ENCODE measurements at places on chromosomes 2 and 18. TPM values are rescaled to one million over a fixed set of nuclear protein-coding genes. Genes with fewer than 3 reads are reported as not detected.
A peak's percentile ranks its signal among the peaks of the same experiment; 100 is the strongest.

DNA sequence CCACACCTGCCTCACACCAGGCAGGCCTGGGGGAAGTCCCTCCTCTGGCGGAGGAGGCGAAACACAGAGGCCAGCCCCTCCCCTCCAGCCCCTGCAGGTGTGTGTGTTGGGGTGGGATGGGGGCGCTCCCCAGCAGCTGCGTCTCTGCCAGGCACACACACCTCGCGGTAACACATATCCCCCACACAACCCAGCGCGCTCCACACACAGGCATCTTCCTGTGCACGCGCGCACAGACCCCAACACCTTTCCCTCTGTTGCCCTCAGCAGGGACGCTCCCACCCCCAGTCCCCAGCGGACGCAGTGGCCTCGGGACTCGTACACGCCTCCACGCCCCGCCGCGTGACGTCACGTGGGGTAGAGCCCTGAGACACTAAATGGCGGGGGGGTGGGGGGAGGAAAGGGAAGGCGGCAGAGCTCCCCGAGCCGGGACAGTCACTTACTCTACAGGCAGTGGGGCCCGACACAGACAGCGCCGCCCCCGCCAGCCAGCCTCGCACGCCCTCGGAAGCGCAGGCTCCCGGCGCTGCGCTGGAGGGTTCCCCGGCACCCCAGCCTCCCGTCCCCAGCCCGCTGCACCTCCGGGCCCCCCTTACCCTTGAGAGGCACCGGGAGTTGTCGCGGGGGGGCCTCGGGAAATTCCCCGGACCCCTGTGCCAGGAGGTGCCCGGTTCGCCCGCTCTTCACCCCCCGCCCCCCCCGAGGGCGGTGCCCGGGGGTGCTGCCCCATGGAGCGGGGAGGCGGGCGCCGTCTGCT lies at the start of gene WNT10A:
Gene WNT10A, plus strand, starts transcription at position 751 of the 757 bp plus-strand sequence. CDS start 144 bp downstream, outside the sequence.
- peak; percentile 51 for DNase-seq

- DNase-seq: no peak
Measured at GRCh38 chr2:70565039-70565731, 11.6 kb upstream of the TGFA start.

- no peak for DNase-seq
Measured at GRCh38 chr2:11187083-11187619, 31.9 kb downstream of the SLC66A3 start.

DNA sequence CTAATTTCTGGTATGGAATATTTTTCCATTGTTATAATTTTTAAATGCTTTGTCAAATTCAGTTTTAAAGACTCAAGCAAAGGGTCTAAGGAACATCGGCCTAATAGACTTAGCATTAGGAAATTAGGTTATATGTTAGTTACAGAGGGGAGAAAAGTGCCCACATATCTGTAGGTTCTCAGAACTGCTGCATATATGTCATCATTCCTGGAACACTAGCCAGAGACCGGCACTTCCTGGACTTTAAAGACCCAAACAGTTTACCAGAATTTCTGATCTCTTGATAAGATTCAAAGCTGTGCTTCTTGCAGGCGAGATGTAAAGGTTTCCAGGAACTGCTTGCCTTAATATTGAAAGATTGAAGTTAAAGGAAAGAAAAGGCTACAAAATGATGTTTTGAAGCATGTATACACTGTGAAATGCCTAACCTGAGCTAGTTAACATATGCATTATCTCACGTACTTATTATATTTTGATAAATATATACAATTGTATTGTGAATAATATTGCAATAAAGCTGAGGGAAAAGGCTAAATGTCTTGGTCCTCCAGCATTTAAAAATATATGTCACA lies 993.6 kb downstream of the LRP1B start:
- no peak for DNase-seq

DNA sequence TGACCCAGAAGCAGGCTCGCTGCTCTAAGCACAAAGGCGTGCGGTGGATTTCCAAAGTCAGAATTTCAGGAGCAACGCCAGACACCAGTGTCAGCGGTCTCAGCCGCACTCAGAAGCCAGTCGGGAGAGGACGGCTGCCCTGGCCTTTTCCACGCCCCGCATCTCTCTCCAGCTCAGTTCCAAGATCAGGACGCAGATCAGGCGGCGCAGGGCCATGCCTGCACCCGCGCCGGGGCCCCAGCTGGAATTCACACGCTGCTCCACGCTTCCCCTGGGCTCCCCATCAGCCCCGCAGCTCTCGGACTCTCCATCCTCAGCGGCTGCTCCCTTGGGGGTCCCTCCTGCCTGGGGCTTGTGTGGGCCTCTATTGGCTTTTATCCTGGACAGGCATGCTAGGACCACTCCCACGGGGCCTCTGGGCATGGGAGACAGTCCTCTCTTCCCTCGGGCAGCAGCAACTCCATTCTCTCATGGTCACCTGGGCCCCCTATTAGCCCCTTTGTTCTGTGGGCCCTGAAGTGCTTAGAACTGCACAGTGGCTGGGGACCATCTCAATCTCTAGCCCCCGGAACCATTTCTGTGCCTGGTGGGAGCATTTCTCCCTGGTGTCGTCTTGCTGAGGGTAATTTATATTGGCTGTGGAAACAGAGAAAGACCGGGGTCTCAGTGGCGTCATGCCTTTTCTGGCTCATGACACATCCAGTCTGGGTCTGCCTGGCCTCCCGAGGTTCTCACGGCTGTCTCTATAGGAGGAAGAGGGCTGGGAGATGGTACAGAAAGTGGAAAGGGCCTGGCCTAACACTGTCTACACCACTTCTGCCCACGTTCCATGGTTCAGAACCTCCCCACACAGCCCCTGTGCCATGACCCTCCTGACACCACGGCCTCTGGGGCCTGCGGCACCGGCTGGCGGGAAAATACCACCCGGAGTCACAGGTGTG lies 14.9 kb upstream of the TMEM18 start:
- no peak for DNase-seq

DNA sequence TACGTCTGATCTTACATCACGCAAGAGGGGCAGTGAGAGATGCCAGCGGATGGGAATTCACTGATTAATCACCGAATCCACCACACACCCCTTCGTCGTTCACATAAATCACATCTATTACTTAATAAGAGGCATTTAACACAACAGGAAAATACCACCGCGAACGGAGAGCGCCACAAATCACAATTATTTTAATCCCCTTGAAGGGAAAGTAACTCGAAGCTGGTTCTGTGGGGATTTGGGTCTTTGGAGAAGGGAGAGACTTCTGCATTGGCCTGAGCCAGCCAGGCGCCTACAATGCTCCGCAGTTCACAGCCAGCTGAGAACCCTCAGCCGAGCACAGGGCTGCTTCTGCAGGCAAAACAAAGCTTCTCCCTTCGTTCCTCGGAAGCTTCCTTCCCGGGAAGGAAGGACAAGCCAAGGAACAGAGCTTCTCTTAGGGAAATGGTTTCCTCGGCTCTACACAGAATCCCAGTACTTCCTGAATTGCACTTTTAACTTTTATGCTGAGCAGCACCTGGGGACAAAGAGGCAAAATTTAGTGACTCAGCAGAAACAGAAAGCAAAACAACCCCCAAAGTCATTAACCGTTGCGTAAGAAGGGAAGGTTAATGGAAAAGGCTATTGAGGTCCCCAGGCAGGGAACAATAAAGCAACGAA lies at the start of gene LRP1B:
Gene LRP1B, minus strand, starts transcription at position 7 of the 660 bp plus-strand sequence. CDS start 287 bp downstream, outside the sequence.
- DNase-seq: peak; percentile 33

DNA sequence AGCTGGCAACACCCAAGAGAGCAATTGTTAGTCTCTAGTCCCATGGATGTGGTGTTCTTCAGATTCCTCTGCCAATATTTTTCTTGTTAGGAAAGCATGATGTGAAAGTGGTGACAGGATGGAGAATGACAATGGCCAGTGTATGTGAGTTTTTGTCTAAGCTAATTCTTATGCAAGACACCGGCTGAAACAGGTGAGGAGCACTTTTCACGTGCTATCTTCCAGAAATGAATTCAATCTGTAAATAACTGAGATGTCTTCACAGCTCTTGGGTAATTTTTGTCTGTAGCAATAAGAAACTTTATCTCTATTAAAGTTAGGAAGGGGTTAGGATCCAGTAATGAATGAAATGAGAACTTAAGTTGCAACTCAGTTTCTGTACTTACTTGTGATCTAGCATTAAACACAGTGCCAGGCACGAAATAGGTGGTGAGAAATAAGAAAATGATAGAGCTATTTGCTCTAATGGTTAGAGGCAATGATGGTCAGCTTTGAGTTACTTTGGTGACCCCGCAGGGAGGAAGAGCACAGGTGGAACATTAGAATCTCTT lies 676 bp upstream of the AGPS start:
- DNase-seq: no peak

DNA sequence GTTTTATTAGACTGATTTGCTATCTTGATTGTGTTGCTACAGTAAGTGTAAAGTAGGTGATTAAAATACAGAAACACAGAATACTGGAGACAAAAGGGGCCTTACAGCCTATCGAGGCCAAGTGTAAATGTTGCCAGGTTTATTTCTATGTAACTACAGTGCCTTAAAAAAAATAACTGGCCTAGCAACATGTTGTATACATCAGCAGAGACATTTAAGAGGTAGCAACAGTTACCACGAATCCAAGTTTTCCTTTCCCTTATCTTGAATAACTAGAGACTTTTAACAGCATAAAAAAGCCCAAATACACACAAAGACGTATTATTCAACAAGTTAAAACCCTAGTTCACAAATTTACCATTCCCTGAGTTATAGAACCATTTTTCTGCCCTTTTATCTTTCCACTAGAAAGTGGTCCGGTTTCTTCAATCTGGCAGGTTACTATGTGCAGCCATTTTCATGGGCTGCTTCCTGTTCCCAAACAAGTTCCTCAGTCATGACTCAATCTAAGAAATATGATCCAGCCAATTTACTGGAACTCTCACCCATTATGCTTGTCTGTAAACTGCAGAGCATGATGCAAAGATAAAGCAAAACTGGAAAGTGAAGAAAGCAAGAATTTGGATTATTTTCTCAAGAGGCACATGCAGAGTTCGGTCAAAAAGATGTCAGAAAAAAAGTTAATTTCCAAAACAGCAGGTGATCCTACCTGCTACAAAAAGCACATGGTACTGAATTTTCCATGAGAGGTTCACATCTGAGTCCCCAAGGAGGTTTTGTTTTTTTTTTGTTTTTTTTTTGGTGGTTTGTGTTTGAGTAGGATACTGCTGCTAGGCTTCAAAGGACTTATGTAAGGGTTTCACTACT lies 22.2 kb downstream of the NFE2L2 start:
- no peak for DNase-seq

DNA sequence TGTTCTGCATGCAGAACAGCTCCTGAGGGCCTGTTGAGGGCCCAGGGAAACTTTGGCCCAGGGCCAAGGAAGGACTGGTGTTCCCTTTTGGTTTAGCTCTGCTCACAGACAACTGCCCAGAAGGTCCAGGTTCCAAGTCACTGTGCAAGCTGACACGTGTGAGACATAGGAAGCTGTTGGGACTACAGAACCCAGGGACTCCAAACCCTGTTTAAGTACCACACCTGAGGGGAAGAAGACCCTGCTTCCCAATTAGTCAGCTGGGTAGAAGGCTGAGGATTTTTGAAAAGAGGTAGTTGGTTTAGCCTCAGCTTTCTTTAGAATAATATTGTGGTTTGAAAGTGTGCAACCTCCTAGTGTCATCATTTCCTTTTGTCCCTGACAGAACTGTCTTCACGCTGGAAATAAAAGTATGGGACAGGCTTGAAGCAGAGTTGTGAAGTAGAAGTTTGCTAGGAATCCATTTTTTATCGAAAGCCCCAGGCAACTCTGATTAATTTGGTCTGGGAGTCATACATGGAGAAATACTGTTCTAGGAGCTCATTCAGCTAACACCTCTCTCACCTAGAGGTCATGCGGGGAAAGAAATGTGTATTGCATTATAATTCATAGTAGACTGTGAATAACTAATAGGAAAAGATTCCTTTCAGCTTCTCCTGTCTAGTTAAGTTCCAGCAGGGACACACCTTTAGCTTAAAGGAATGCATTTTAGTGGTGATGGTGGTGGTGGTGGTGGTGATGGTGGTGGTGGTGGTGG lies 19.9 kb upstream of the IL1RL1 start:
- no peak for DNase-seq

DNA sequence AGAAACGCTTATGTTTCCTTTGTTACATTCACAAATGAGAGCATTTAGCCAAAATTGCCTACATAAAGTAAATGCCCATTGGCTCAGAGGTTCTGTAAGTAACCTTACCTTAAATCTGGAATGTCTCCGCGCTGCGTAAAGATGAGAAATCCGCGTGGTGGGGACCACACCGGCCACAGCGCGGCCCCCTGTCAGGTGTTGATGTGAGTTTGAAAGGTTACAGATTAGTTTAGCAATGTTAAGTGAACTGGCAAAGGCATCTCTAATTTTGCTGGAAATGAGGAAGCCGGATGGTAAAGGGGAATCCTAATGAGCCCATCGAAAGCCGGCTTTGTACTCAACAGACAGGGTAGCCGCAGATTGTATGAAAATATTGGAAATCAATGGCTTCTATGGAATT lies 11.8 kb downstream of the SALL3 start:
- no peak for DNase-seq

GRCh38 chr2:188196343-188197008 lies 95.2 kb upstream of the GULP1 start:
- no peak for DNase-seq

DNA sequence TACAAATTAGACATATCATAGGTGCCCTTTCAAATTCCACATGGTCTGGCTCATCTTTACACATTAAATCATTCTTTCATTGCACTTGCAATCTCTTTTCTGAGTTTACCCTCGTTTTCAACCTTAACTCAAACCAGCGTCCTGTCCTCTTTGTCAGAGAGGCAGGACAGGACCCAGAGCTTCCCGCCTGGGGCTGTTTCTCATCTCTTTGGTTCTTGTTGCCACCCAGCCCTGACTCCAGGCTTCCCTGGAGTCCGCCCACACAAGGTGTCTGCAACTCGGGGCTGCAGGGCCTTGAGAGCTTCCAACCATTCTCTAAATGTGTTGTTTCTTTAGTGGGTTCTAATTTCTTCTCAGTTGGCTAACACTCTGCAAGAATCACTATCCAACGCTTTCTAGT lies 24.4 kb downstream of the RBMS1 start:
- DNase-seq: no peak

DNA sequence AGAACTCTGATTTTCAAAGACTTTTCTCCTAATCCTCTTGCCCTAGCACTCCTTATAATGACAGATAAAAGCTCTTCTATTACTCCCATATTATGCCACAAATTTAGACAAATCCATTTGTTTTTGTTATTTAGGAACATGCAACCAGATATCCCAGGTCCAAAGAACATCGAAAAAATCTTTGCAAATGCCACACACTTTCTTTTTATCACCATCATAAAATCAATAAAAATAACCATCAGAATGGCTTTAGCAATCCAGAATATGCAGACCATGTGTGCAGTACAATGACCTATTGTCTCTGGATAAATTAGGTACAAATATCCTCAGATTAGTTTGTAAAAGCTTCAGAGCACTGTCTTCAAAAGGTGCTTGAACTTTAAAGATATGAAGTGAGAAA lies 376.2 kb upstream of the TCF4 start:
- no peak for DNase-seq

GRCh38 chr2:209322905-209323512 lies 100.8 kb upstream of the MAP2 start:
- no peak for DNase-seq

GPR45 gene
- not detected for total RNA-seq

MEP1B gene
- not detected for total RNA-seq

MYL12B gene
- total RNA-seq: 158 TPM

STON1 gene
- total RNA-seq: 13.4 TPM

SNED1 gene
- 3.2 TPM for total RNA-seq

TUBA3E gene
- 0.18 TPM for total RNA-seq

ORC4 gene
- 60.9 TPM for total RNA-seq

PHLPP1 gene
- total RNA-seq: 52.0 TPM
